RWPE1 (cell line): ENCODE measurements at places on chromosomes 1 and 21.
A peak's percentile ranks its signal among the peaks of the same experiment; 100 is the strongest.

GRCh38 chr1:234745276-234745675, 135.3 kb upstream of the IRF2BP2 start:
- no peak for DNase-seq

DNA sequence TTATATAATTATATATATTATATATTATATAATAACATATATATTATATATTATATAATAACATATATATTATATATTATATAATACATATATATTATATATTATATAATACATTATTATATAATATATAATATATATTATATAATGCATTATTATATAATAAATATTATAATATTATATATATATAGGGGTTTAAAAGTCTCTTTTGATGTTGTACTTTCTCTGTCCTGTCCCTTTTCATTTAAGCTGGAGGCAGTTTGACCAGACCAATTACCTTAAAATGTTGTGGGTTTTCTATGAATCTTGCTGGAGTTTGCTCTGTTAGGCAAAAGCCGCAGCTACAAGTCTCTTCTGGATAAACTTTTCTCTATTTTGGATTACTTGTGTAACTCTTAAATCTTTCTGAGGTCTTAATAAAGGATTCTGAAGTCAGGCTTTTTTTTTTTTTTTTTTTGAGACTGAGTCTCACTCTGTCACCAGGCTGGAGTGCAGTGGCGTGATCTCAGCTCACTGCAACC, 22.2 kb upstream of the KIF1B start:
- no peak for DNase-seq

DNA sequence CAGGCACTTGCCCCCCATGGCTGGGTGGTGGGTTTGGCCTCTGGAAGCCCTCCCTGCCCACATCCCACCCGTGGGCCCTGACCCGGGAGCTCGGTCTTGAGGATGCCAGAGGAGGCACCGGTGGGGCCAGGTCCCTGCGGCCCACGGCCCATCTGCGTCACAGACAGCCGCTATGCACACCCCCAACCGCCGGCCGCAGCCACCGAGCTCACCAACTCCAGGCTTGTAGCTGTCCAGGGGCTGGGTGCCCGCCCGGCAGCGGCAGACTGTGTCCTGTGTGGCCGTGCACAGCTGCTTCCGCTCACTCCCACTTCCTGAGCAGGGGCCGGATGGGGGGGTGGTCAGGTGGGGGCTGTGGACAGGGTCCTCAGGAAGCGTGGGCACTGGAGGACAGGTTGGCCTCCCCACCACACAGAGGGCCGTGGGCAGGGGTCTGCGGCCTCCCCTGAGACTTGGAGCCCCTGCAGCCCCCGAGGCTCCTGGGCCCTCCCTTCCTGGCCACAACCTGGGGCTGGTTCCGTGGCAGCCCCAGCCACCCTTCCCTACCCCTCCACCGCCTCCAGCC, 1.1 kb downstream of the TNFRSF4 start:
- no peak for DNase-seq

DNA sequence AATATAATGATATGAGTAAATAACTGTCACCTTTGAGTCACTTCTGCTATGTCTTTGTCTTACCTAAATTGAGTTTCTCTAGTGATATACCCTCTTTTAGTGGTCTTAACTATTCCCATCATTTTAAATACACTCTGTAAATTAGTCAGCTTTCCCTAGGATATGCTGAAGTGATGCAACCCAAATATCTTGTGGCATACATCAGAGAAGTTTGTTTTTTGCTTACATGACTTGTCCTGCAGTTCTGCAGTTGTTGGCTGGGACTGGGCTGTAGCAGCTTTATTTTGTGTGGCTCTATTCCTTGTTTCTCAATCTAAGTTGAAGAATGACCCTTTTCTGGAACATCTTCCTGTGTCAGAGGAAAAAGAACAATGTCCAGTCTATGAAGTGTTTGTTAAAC, 76.4 kb downstream of the TTC3 start:
- no peak for DNase-seq

GRCh38 chr1:93775224-93775623, 93.6 kb upstream of the BCAR3 start:
- peak; percentile 78 for DNase-seq

- no peak for DNase-seq
Measured at GRCh38 chr21:20728691-20729090, 269.5 kb upstream of the NCAM2 start.

- peak; percentile 56 for DNase-seq
Measured at GRCh38 chr1:39220891-39221870, 16.7 kb downstream of the MACF1 start.

- DNase-seq: no peak
Measured at GRCh38 chr1:193367863-193368262, 181.4 kb upstream of the B3GALT2 start.

DNA sequence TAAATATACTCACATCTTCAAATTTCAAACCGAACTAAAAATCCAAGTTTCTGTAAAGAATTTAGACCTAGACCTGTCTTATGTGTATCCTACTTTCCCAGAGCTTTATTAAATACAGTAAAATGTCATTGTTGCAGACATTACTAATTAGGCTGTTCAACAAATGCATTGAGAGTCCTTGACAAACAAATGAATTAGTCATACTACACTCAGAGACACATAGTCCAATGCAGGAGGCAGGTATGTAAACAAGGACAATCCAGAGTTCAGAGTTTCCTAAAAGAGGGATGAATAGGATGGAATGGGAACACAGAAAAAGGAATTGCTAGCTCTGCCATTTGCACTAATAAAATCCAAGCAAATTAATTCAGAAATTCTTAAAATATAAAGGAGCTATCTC, 1.6 kb upstream of the EGLN1 start:
- DNase-seq: peak; percentile 15

DNA sequence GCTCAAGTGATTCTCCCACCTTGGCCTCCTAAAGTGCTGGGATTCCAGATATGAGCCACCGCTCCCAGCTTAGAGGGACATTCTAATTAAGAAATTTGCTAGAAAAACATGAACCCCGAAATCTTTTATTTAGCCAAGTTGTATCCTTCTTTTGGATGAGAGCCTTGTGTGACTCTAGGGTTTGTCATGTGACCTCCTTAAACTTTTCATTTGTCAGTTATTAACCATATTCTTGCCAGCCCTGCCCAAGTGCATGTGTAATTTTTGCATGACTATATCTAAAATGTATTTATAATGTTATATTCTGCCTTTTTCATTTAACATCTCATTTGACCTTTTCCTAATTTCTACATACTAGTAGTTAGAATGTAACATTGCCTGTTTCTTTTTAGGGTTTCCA, 1.9 kb downstream of the UTP25 start:
- DNase-seq: no peak

DNA sequence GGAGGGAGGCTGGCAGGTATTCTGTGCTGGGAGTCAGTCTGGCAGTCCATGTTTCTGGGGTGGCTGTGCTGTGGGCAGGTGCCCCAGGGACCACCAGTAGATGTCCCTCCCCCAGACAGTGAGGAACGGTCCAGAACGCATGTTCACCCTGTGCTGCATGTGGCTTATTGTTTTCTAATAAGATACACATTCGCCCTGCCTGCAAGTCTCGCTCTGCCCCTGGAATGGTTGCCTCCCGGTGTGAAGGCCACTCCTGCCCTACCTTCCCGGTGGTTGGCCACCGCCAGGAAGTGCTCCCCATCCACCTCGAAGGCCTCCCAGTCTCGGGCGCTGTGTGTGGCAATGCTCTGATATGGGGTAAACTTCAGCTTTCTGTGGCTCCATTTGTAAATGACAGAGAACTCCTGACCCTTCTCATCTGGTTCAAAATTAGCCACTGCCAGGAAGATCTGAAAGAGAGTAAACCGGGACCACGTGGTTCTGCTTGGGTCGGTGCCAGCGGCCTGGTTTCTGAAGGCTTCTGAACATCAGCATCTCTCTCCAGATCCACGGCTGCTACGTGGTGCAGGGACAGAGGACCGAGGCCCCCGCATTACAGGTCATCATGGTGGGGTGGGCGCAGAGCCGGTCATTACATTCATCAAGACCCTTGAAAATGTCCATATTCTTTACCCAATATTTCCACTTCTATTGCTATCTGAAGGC, 14.5 kb downstream of the KRTAP10-1 start:
- DNase-seq: no peak

DNA sequence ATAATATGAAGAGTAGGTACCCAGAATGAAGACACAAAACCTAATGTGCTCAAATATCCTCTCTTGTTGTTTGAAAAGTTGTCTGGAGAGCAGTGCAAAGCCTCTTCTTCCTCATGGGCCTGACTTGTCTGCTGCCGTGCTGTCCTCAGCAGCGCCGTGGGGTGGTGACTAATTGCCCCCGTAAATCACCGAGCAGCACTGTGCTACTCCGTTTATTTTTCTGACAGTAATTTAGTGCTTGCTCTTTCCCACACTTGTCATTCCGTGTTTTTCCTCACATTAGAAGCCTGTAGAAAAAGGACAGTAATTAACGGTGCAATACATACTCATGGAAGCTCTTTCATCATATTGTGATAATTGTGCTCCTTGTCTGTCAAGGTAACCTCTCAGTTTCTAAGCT, 114.8 kb upstream of the BARHL2 start:
- no peak for DNase-seq

DNA sequence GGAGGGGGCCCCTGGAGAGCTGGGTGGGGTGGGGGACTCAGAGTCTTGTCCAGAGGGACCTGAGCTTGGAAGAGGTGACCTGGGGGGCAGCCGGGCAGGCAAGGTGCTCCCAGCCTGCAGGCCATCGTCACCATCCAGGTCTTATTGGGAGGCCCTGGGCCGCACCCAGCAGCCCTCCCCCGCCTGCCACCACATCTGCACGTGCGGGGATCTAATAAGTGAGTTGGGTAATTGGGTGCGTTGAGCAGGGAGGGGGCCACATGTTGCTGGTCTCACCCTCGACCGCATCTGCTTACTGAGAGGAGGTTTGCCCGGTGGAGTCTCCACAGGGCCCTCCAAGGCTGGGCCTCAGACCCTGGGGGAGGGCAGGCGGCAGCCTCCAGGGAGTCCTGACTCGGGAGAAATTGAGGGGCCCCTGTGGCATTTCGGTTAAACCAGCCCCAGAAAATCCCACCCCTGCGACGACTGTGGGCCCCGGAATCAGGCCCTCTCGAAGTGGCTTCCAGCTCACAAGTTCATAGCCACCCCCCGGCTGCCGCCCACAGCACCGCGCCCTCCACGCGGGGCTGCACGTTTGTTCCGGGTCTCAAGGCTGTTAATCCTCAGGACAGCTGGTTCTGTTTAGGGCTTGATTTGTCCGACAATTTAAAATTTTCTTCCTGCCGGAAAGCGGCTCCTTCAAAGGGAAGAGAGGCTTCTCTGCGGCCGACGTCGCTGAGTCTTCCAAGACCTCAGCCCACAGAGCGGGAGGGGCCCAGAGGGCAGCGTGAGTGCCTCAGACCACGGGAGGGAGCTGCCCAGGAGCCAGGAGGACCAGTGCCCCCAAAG, 14.7 kb upstream of the COL6A2 start:
- DNase-seq: no peak

- no peak for DNase-seq
Measured at GRCh38 chr1:108878678-108879077, 1.9 kb downstream of the GPSM2 start.

DNA sequence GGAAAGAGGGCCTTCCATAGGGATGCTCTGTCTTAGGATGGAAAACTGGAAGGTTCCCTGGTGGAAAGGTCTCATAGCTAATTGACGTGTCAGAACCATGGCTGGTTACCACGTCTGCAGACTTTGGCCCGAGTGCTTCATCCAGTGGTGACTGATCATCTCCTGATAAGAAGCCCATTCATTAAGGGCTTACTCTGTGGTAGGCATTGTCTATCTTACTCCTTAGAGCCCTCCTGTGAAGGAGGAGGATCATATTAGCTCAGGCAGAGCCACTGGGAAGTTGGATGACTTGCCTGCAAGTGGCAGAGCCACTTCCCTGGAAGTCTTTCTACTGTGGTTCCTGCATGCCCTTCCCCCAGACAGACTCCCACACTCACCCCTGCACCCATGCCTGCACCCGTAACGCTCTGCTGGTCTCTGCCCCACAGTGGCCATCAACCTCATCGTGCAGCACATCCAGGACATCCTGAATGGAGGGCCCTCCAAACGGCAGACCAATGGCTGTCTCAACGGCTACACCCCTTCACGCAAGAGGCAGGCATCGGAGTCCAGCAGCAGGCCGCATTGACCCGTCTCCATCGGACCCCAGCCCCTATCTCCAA, 79.9 kb downstream of the UCK2 start:
- DNase-seq: no peak

DNA sequence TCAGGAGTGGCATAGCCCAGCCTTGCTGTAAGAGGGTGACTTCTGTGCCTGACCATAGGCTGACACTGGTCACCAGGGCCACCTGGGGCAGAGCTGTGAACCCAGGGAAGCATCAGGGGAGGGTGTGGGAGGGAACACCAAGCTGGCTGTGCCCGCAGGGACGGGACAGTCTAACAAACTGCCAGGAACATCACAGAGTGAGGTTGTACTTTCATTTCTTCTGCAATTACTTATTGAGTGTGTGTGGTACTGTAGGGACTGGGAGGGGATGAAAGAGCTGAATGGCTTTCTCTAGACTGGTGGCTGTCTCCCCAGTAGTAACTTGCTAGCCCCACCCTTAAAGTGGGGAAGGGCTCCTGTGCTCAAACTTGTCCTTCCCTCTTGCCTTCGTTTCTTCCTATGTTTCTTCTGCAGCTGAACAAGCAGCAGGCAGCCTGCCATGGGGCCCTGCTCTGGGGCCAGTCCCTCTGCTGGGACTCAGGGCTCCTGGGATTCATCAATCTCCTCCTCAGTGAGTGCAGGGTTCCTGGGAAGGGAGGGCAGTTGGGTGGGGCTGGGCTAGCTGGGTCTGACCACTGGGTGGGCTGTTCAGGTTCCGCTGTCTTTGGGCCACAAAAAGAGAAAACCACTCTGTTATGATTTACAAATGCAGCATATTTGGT, 39.7 kb upstream of the ETV3 start:
- no peak for DNase-seq

DNA sequence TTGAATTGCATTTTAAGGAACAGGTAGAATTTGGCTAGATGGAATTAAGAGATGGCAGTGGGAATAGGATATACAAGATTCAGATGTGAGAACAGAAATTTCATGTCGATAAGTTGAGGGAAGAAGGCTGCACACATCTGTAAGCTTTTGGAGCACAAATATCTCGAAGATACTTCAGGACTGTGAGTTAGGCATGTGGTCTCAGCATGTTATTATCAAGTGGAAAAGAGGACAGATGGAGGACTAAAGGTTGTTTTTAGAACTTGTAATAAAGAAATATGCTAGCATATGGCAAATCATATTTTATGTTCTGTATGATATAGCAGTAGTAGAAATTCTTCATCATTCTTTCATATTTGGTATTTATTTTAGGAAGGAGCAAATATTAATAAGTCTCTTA, 61.5 kb downstream of the KIF1B start:
- no peak for DNase-seq

DNA sequence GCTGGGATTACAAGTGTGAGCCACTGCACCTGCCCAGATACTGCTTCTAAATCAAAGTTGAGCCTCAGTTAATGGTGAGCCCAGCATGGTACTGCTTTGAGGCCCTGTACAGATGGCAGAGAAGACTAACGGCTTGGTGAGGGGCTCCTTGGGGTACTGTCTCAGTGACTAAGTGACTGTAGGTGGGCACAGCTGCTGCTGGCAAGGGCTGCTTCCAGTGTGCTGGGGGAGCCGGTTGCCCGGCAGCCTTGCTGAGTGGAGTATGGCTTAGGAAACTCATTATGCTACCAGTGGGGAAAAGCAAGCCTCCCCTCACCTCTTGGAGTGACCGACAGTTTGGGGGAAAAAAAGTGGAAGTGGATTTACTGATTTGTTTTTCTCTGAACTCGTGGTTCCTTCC, 23.6 kb upstream of the ARHGEF10L start:
- no peak for DNase-seq

- no peak for DNase-seq
Measured at GRCh38 chr1:16318555-16318954, 33.7 kb downstream of the FBXO42 start.

- peak; percentile 41 for DNase-seq
Measured at GRCh38 chr1:168689726-168690602, 39.0 kb downstream of the DPT start.

GRCh38 chr1:162740755-162741154, 49.7 kb upstream of the HSD17B7 start:
- no peak for DNase-seq
